ENCODE measurements at places on chromosomes 12 and 14.

DNA sequence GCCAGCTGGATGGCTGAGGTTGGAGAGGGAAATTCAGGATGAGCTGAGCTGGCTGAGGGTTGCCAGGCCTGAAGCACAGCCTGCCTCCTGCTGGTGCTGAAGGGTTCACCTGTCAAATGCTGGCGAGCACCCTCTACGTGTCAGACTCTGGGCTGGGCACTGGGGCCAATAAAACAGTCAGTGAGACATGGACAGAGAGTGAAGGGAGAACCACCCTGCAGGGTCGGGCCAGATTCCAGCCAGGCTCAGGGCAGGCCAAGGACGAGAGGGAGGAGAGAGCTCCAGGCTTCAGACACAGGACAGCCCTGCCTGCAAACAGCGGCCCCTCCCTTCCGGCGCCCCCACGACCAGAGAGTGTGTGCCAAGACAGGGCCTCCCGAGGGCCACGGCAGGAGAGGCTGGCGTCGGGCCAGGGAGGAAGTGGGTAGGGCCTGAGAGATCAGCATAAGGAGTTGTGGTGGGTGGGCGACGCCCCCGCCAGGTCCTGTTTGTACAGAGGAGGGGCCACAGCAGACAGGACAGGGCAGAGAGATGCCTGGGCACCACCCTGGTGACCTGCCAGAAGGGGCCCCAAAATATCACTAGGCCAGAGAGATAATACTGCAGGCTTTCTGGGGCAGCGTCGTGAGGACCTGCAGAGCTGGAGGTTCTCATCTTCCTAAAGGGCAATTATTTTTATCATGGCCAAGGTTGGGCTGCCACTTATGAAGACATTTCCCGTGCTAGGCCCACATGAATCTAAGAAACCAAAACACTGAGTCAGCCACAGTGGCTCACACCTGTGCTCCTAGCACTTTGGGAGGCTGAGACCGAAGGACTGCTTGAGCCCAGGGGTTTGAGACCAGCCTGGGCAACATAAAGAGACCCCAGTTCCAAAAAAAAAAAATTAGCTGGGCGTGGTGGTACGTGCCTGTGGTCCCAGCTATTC is 73.1 kb upstream of the GPR68 start:
- no peak for DNase-seq

DNA sequence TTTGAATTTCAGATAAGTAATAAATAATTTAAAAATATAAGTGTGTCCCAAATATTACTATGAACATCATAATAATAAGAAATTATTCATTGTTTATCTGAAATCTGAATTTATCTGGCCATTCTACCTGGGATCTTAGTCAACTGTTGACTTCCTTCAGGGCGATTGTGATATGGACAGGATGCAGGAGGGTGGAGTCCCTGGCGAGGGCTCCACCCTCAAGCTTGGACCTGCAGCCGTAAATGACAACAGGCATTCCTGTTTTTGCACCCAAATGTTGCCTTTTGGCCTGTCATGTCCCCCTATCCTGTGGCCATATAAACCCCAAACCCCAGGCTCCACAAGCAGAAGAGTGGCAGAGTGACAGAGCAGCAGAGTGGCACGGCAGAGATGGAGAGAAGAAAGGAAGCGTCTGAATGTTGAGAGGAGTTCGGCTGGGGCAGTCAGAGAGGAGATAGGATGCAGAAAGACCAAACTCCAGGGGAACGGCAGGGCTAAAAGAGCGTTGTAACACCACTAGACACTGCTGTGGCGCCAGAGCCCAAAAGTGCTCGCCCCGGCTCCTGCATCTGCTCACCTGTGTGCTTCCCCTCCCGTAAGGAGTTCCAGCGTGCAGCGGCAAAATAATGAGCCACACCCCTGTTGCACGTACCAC is 39.4 kb upstream of the FUT8 start:
- DNase-seq = no peak

DNA sequence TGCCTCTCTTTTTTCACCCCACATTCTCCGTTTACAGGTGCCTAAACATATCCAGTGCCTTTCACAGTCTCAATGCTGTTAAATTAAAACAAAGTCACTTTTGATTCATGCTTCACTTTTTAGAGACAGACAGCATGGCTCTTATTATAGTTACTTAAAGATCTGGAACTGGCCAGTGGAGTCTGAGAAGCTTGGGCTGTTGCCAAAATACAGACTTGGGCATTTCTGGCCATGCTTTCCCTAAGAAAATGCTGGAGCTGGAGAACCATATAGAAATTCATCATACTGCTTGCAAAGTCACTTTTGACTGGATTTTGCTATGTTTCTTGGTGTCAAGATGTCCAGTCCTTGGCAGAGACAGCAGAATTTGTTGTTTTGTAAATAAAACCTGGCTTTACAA is 12.2 kb upstream of the GPR68 start:
- DNase-seq = no peak

- no peak for DNase-seq
Observed at GRCh38 chr12:94225506-94225905, 77.1 kb downstream of the PLXNC1 start.

GRCh38 chr12:10400829-10401228 is 8.7 kb downstream of the KLRC4 start:
- DNase-seq = no peak

DNA sequence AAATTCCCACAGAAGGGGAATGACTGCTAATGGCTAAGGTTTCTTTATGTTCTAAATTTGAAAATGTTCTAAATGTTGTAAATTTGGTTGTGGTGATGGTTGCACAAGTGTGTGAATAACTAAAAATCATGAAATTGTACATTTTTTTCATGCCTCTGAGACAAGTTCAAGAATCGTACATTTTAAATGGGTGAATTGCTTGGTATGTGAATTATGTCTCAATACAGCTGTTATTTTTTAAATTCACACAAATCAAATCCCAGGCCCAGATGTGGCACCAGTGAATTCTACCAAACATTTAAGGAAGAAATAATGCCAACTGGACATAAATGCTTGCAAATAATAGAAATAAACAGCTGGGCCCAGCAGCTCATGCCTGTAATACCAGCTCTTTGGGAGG is 28.6 kb upstream of the RND1 start:
- no peak for DNase-seq

DNA sequence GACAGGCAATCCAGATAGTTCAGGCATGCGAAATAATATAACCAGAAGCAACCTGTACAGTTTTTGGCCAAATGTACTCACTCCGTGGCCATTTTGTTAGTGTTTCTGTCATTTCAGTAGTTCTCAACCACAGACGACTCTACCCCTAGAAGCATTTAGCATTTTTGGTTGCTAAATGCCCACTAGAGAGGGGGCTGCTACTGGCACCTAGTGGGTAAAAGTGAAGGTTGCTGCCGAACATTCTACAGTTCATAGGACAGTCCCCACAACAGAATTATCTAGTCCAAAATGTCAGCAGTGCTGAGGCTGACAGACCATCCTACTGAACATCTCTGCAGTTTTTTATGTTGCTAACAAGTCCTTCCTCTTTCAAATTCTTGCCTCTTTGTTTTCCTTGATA is 107.4 kb downstream of the TSHR start:
- DNase-seq = no peak

DNA sequence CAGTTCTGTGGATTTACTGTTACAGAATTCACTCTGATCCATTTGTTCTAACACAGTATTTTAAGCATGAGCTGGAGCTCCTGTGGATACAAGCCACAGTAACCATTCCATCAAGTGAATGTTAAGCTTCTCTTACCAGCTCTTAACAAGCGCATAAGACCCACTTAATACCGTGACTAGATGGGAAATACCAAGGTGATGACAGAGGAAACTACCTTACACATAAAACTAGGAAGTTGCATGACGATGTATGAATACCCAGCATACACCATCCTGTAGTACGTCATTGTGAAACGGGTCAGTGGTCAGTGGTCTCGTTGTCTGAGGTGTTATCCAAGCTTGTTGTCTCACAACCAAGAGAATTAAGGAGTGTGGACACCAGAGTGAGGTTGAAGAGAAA is 2.0 kb upstream of the GALC start:
- DNase-seq = no peak

DNA sequence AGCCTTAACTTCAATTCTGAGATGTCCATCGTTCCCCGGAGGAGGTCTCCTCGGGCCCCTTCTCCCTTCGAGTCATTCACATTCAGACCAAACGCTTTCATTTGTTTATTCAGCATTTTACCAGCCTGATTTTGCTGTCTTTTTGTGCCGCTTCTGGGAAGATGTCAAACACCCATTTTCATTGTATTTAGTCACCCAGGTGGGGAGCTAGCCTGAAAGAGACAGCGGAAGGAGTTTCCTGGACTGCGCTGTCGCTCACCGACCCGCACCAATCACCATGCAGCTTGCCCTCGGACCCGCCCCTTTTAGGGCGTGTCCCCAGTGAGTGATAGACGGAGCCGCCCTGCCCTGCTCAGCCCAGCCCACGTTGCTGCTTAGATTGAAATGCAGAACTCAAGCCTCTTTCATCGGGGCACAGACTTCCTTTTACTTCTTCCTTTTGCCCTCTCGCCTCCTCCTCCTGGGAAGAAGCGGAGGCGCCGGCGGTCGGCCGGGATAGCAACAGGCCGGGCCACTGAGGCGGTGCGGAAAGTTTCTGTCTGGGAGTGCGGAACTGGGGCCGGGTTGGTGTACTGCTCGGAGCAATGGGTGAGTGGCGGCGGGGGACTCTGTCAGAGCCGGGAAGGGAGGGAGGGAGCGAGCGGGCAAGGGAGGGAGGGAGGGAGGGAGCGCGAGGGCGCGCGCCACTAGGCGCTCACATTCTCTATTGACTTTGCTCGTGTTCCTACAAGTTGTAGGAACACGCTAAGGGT is at the start of gene PAX9:
Gene PAX9, plus strand, starts transcription at position 355 of the 752 bp plus-strand sequence. Its CDS starts 230 bp downstream, at position 585.
- no peak for DNase-seq
